H9 (cell line): ENCODE measurements at places on chromosomes 2 and 18. TPM values are rescaled to one million over a fixed set of nuclear protein-coding genes. Genes with fewer than 3 reads are reported as not detected.

The CACNB4 gene
- 1.4 and 1.5 TPM in 2 replicates for total RNA-seq

The M1AP gene
- 5.5 and 7.6 TPM in 2 replicates for total RNA-seq

The TMEFF2 gene
- total RNA-seq: 0.39 and 1.1 TPM in 2 replicates

The KLF11 gene
- 15.5 and 18.1 TPM in 2 replicates for total RNA-seq

The EGR4 gene
- total RNA-seq: 0.85 and 1.2 TPM in 2 replicates

The OLA1 gene
- total RNA-seq: 133 and 134 TPM in 2 replicates

DNA sequence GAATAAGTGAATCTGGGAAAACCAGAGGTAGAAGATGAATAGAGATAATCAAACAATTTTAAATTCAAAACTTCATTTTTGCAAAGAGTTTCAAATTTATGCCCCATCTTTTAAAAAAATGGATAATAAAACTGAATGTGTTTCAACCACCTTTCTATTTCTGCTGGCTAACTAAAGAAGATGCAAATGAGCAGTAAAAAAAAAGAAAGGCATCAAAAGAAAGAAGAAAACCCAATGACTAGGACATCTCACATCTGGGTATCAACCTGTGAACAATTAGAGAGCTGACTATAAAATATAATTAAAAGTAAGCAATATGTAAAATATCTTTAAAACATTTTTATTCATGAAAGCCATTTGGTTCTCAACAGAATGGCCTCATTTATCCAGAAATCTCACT lies 2.5 kb downstream of the PGAP1 start:
- DNase-seq: no peak
- H3K4me3 ChIP-seq: peak overlapping the region; percentile 100
- no peaks in the 10 kb centered on the region for H3K4me1 ChIP-seq
- H3K36me3 ChIP-seq: peaks cover 7% of the 10 kb centered on the region
- H3K27me3 ChIP-seq: no peaks in the 10 kb centered on the region

DNA sequence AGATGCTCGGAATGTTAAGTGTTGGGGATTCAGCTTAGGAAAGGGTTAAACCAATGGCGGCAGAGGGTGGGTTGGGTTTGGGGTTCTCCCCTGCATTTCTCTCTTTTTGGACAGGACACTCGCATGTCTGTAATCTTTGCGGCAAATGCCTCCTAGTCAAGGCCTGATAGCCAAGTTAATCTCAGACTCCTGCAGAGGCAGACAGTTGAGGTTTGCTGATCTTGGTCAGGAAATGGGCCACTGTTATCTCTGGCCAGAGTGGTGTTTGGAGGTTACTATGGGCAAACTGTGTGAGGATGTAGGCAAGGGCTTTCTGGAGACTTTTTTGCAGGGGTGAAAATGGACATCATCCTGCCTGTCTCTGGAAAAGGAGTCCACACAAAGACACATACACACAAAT lies 188.8 kb downstream of the SETBP1 start:
- H3K27ac ChIP-seq: no peak overlapping the region
- DNase-seq: no peak
- H3K4me1 ChIP-seq: peaks cover 4% of the 10 kb centered on the region; the same call in 1 of the 2 replicates
- no peaks in the 10 kb centered on the region; the same call in 2 of the 3 replicates for H3K36me3 ChIP-seq

DNA sequence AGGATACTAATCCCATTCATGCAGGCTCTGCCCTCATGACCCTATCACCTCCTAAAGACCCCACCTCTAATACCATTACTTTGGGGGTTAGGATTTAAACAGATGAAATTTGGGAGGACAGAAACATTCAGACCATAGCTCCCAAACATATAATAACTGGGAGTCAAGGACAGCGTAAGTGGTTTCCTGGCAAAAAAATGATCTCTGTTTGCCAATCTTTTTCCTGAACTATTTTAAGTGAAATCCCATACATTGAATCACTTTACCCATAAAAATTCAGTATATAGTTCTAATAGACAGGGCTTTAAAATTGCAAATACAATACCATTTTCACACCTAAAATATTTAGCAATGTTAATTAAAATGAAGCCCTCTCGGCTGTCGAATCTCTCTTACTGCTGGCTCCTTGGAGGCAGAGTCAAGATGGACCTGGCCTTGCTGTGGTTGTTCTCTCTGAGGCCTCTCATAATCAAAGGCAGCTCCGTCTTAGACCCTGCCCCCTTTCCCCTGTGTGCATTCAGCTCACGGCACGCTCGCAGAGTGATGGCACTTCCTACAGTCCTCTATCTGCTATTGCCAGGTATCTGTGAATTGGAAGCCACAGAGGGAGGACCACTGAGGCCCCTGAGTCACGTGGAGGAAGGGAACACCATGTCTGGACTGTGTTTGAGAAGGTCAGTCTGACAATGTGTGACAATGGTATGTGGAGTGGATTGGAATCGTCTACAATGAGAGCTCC lies 132.3 kb downstream of the UXS1 start:
- H3K4me3 ChIP-seq: no peak overlapping the region
- peaks cover 5% of the 10 kb centered on the region; the same call in 1 of the 2 replicates for H3K27me3 ChIP-seq
- no peaks in the 10 kb centered on the region for H3K4me1 ChIP-seq
- no peaks in the 10 kb centered on the region; the same call in 2 of the 3 replicates for H3K36me3 ChIP-seq

DNA sequence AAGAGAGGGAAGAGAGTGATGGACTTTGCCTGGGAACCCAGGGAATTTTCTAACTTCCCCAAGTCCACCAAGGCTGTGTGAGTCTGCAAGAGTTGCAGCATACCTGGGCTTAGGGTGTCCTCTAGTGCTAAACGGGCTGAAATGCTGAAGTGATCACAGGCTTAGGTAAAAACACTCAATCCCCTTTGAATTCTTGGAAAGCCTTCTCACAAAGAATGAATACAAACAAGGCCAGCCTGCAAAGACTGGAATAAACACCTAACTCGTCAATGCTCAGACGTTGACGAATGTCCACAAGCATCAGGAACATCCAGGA lies 30.0 kb upstream of the BMP10 start:
- peak; percentile 61 for DNase-seq
- H3K4me1 ChIP-seq: no peaks in the 10 kb centered on the region
- no peak overlapping the region for H3K27ac ChIP-seq
- peaks cover 24% of the 10 kb centered on the region for H3K36me3 ChIP-seq

DNA sequence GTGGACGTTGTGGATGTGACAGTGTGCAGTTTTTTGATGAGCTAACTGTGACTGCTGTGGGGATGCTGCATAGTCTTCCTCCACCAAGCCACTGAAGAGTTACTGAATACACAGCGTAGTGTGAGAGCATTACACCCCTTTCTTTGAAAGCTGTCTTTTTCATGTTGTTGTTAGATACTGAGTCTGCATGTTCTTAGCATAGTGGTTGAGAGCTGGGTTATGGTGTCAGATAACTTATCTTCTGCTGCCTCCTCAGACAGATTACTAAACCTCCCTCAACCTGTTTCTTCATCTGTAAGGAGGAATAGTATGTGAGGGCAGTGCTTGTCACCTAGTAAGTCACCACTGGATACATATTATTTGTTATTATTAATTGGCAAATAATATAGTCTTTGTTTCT lies 63.2 kb downstream of the CEP192 start:
- H3K27me3 ChIP-seq: no peaks in the 10 kb centered on the region
- H3K4me3 ChIP-seq: no peak overlapping the region
- H3K27ac ChIP-seq: no peak overlapping the region
- peaks cover 60% of the 10 kb centered on the region for H3K36me3 ChIP-seq
- H3K4me1 ChIP-seq: no peaks in the 10 kb centered on the region

DNA sequence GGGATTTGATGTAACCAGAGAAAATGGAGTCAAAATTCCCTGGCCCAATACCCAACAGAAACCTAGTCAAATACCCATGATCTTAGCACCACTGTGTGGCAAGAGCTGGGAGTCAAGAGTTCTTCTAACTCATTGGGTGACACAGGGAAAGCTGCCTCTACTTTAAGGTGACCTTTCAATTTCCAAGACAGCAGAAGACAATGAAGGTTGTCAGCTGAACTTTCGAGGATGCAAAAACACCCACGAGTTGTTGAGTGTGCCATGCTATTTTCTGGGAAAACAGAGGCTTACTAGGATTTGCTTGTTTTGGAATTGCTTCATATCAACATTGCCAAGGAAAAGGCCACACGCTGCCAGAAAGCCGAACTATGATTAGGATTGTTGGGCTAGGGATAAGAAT lies 61.6 kb upstream of the CYRIA start:
- no peaks in the 10 kb centered on the region for H3K27me3 ChIP-seq
- H3K4me1 ChIP-seq: peaks cover 3% of the 10 kb centered on the region; the same call in 1 of the 2 replicates
- H3K27ac ChIP-seq: no peak overlapping the region
- no peak for DNase-seq

DNA sequence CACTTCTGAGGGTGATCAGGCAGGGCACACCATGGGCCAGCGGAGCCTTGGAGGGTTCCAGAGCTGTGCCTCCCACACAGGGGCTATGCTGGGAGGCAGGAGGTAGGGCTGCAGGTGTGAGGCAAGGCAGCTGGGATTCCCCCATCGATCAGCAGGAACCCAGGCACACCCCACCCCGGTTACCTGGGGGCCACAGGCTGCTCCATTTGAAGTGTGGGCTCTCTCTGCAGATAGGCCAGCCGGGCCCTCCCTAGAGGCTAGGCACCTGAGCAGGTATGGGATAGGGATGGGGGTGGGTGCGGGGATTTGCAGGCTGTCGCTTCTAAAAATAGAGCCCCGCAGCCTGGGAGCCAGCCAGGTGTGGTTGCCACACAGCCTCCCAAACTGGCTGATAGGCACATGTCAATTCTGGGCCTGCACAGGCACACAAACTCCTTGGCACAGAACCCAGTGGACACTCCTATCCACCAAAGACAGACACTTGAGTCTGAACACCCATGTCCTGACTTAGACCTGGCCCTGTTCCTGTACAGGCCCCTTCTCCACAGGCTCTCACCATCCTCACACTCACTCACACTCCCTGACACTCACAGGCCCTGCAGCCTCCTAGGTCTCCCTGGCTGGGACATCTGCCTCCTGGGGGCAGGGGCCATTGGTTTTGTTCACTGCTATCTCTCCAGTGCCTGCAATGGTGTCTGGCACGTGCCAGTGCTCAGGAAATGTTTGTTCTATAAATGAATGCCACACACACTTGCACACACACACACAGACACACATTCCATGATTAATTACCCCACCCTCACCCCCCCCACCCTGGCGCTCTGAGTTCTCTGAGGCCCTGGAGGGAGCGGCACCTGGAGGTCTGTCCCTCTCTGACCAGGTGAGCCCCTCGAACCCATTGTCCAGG lies 73.4 kb downstream of the ZFP36L2 start:
- H3K4me1 ChIP-seq: no peaks in the 10 kb centered on the region; the same call in 1 of the 2 replicates
- H3K27ac ChIP-seq: no peak overlapping the region
- no peaks in the 10 kb centered on the region for H3K27me3 ChIP-seq
- peak; percentile 30 for DNase-seq
- no peaks in the 10 kb centered on the region for H3K36me3 ChIP-seq

DNA sequence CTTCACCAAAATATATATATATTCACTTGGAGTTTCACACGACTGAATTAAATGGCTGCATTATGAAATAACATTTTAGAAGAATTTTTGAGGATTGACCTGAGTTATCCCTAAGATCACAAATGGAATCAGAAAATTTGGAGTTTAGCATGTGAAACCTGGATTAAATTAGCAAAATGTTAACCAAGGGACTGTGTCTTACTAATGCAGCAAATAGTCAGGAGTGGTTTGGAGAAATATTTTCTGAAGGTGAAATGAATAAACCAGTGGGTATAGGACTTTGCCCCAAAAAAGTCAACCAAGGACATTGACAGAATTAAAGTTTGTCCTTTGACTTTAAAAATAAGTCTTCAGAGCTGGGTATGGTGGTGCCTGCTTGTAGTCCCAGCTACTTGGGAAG lies 111.2 kb downstream of the PRPF40A start:
- DNase-seq: no peak
- peaks cover 15% of the 10 kb centered on the region; the same call in 1 of the 2 replicates for H3K36me3 ChIP-seq
- no peak overlapping the region for H3K4me3 ChIP-seq
- H3K27me3 ChIP-seq: no peaks in the 10 kb centered on the region
- no peak overlapping the region for H3K27ac ChIP-seq

GRCh38 chr2:21253311-21254027 lies 129.7 kb downstream of the TDRD15 start:
- H3K4me1 ChIP-seq: peaks cover 5% of the 10 kb centered on the region; the same call in 1 of the 2 replicates
- H3K27ac ChIP-seq: no peak overlapping the region
- H3K4me3 ChIP-seq: no peak overlapping the region
- H3K27me3 ChIP-seq: no peaks in the 10 kb centered on the region

DNA sequence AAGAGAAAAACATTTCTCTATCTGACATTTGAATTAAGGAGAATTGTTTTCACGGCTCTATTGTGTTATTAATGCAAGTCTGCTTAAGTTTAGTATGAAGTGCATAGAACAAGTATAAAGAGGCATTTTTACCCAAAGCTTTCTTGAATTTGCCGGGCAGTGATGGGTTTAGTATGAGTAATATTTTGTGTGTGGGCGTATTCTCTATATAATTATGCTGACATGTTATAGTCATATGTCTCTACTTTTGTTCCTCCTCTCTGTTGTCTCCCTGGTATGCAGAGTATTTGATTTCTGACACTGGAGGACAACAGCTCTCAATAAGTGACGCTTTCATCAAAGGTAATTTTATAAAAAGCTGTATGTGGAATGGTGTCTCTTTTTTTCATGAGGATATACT lies 45.9 kb downstream of the PIKFYVE start:
- peaks cover 12% of the 10 kb centered on the region; the same call in 2 of the 3 replicates for H3K36me3 ChIP-seq
- H3K4me3 ChIP-seq: no peak overlapping the region
- H3K4me1 ChIP-seq: no peaks in the 10 kb centered on the region
- no peak for DNase-seq

DNA sequence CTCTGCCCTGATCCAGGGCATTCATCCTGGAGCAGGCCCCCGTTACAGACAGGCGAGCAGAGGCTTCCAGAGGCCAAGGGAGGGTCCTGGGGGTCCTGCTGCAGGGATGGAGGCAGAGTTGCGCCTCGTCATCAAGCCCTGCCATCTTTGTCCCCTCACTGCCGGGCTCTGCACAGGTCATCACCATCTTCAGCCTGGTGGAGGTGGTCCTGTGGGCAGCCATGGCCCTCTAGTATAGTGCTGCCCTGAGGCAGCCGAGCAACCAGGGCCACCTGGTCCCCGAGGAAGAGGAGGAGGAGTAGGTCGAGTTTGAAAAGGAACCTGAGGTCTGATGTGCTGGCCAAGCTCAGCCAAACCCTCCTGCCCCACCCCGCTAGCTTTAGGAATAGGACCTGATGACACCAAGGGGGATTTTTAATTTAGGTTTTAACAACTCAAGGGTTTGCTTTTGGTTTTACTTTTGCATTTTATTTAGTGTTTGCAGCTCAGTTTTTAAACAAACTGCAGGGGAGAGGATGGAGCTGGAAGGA lies 8.8 kb upstream of the ALPI start:
- no peak overlapping the region for H3K27ac ChIP-seq
- no peaks in the 10 kb centered on the region for H3K36me3 ChIP-seq
- H3K4me3 ChIP-seq: no peak overlapping the region

DNA sequence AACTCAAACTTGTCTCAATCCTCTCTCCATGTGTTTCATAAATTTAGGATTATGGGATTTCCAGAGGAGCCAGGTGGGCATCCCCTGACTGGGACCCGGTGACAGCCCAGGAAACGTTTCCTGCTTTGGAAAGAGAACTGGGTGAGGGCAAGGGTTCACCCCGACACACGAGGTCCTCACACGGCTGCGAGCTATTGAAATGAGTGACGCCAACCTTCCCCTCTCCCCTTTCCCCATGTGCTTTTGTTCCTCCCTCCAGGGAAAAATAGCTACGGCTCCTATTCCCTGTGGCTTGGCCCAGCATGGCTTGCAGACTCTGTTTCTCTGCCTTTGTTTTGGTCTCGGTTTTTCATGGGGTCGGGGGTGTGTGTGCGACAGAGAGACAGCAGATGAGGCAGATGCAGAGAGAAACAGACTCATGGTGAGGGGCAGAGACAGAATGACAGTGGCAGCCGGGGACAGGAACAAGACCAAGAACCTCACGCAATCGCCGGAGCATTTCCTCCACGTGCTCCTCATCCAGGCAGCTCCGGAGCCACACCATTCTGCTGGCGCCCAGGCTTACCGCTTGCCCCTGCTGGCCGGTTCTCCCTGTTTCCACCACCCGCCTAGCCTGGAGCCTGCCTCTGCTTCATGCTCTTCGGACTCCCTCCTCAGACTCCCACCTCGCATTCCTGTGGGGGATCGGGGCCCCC lies 238.5 kb downstream of the DYSF start:
- no peaks in the 10 kb centered on the region for H3K27me3 ChIP-seq
- H3K4me1 ChIP-seq: peaks cover 8% of the 10 kb centered on the region; the same call in 1 of the 2 replicates
- peak; percentile 58 for DNase-seq
- H3K36me3 ChIP-seq: peaks cover 3% of the 10 kb centered on the region; the same call in 1 of the 2 replicates
